SJCRH30 (cell line): ENCODE measurements at places on chromosomes 4 and X. TPM values are rescaled to one million over a fixed set of nuclear protein-coding genes. Genes with fewer than 3 reads are reported as not detected.

DNA sequence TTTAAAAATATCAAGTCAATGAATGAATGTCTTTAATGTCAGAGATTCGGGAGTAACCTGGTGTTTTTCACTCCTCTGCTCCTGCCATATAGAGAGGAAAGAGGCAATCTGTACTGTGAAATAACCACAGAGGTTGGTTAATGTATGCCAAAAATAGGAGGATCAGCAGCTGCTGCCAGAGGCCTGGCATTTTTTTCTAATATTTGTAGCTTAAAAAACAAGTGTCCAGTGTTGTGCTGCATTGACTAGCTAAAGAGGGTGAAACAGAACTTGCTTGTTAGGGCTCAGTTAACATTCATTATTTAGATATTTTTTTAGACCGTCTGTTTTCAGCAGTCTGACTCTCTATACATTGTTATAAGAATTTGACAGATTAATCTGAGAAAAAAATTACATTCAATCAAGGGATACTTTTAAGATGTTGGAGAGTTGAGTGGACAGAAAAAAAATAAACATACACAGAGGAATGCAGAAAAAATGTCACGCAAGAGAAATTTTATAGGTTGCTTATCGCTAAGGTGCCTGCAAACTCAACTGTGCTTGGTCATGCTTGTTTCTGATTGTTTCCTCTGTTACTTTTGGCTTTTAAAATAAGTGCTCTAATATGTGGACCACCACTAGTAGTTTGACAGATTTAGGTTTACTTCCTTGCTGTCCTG is 392.3 kb upstream of the GALNT7 start:
- H3K4me3 ChIP-seq, result peak overlapping the region; percentile 5; the same call in 1 of the 2 replicates
- H3K4me1 ChIP-seq, result peaks cover 7% of the 10 kb centered on the region; the same call in 1 of the 2 replicates
- H3K27me3 ChIP-seq, result no peaks in the 10 kb centered on the region
- peak; percentile 70 for DNase-seq

The CT45A2 gene
- total RNA-seq, result not detected in 2 replicates

DNA sequence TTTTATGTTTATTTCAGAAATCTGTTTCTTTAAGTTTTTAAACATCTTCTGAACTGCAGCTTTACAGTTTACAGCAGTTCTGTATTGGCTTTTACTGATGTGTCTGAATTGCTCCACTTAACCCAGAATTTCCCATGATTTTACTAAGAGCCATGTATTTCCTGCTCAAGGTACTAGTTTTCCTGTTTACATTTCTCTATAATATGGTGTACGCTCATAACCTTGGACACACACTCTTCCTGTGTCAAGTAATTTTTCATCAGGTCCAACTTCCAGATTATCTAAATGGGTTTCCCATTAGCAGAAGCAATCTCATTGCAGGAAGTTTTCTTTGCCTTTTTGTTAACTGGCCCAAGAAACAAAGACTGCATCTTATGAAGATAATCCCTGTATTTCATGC is 12.3 kb downstream of the ELF2 start:
- H3K27me3 ChIP-seq, result no peaks in the 10 kb centered on the region
- no peak overlapping the region for H3K27ac ChIP-seq
- no peak for DNase-seq
- no peaks in the 10 kb centered on the region for H3K4me1 ChIP-seq
- no peaks in the 10 kb centered on the region for H3K36me3 ChIP-seq

DNA sequence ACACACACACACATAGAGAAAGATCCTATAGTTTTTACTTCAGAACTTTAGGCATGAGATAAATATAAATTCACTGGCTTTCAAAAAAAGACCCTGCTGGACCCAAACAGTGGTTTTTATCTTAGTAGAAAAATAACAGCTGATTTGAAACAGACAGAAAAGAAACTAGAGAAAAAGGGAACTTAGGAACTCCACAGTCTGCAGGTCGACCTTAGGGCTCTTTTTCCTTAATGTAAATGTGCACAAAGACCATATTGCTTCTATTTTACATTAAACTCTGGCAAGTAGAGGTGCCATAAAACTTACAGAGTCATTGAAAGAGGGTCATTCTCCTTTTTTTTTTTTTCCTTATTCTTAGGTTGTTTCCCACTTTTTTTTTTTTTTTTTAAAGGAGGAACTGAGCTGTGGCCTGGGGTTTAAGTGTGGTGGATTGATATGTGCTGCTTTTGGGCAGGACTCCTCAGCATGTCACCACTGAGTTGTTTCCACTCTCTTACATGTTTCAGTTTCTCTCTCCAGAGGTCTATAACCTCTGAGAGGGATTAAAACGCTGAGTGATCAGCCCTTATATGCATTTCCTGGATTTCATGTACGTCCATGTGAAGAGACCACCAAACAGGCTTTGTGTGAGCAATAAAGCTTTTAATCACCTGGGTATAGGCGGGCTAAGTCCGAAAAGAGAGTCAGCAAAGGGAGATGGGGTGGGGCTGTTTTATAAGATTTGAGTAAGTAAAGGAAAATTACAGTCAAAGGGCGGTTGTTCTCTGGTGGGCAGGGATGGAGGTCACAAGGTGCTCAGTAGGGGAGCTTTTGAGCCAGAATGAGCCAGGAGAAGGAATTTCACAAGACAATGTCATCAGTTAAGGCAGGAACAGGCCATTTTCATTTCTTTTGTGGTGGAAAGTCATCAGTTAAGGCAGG is 70.8 kb upstream of the PACRGL start:
- H3K4me3 ChIP-seq, result no peak overlapping the region
- no peak overlapping the region for H3K27ac ChIP-seq
- DNase-seq, result no peak
- no peaks in the 10 kb centered on the region for H3K4me1 ChIP-seq
- no peaks in the 10 kb centered on the region for H3K36me3 ChIP-seq

DNA sequence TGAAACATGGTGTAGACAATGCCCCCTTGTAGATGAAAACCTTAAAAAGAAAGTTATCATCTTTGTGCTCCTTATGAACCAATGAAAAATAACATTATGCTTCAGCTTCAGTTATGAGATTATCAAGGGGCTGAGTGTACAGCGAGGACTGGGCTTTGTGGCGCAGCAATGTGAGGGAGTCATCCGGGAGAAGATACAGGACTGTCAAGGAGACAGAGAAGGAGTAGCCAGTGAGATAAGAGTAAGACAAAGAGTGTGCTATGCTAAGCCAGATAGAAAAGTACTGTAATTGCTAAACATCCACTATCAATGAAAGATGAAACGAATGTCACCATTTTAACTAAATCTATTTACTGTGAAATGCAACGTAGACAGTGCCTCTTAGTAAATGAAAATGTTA is 3.6 kb upstream of the KLHL15 start:
- H3K27me3 ChIP-seq, result no peaks in the 10 kb centered on the region
- H3K4me1 ChIP-seq, result no peaks in the 10 kb centered on the region
- no peak overlapping the region for H3K4me3 ChIP-seq
- no peaks in the 10 kb centered on the region for H3K36me3 ChIP-seq

GRCh38 chrX:7218321-7219152 is 70.6 kb upstream of the PUDP start:
- H3K27me3 ChIP-seq, result no peaks in the 10 kb centered on the region
- DNase-seq, result peak; percentile 20
- H3K27ac ChIP-seq, result no peak overlapping the region

- no peaks in the 10 kb centered on the region for H3K36me3 ChIP-seq
- H3K4me3 ChIP-seq, result peak overlapping the region; percentile 41
Observed at GRCh38 chr4:169070895-169071218, 60.8 kb upstream of the CBR4 start.

The TCEAL6 gene
- total RNA-seq, result not detected in 2 replicates

DNA sequence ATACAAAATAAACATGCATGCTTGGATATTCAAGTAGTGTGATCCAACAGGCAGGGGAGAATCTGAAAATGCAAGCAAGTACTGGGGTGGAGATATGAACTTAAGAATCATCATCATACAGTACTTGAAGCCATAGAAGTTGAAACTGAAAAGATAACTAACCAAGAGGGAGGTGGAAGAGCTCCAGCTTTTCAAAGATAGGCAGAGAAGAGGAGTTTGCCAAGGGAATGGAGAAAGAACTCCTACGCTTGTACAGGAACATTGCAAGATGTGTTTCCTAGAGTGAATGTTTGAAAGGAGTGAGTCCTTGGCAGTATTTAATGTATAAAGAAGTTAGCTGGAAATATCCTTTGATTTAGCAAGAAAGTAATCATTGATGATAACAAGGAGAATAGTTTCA is 106.2 kb upstream of the FRMPD4 start:
- no peak overlapping the region for H3K4me3 ChIP-seq
- no peak overlapping the region for H3K27ac ChIP-seq
- H3K36me3 ChIP-seq, result no peaks in the 10 kb centered on the region

GRCh38 chrX:29965634-29966033 is 249.7 kb upstream of the MAGEB2 start:
- H3K36me3 ChIP-seq, result no peaks in the 10 kb centered on the region
- no peak for DNase-seq
- no peak overlapping the region for H3K4me3 ChIP-seq
- no peaks in the 10 kb centered on the region for H3K27me3 ChIP-seq
- H3K27ac ChIP-seq, result no peak overlapping the region

The MAGEA11 gene
- not detected in 2 replicates for total RNA-seq

The CYTL1 gene
- total RNA-seq, result 6.6 and 8.1 TPM in 2 replicates

DNA sequence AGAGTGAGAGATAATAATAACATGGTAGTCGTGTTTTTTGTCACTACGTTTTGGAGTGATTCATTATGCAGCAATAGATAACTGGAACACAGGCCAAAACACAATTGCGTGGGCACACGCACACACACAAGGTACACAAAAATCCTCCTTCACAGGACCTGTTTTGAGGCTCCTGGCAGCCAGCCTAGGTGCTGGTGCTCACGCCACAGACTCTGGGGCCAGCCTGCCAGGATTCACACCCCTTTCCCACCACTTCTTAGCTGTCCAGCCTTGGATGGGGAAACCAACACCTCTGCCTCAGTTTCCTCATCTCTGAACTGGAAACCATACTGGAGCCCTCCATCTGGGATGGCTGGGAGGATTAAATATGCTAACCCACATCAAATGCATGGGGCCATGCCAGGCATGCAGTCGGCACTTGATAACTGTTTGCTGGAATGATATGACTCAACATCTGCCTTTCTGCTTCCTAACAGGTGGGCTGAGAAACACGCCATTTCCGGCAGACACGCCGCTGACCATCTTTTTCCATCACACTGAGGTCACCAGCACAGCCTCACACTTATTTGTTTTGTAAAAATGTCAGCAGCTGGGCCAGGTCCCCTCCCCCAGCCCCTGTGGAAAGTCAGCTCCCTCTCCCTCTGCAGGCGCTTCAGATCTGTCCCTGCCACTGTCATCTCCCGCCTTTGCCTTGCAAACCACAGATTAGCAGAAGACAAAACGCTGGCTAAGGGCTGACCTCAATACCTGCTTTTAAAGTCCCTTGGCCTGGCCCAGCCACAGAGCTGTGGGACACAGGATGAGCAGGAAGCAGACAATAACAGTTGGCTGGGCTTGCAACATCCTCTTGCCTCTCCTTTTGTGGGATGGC is 237.5 kb downstream of the BCOR start:
- no peak overlapping the region for H3K4me3 ChIP-seq
- DNase-seq, result peak; percentile 80
- peak overlapping the region; percentile 61 for H3K27ac ChIP-seq
- no peaks in the 10 kb centered on the region for H3K36me3 ChIP-seq
- peaks cover 20% of the 10 kb centered on the region for H3K4me1 ChIP-seq
- H3K27me3 ChIP-seq, result no peaks in the 10 kb centered on the region

DNA sequence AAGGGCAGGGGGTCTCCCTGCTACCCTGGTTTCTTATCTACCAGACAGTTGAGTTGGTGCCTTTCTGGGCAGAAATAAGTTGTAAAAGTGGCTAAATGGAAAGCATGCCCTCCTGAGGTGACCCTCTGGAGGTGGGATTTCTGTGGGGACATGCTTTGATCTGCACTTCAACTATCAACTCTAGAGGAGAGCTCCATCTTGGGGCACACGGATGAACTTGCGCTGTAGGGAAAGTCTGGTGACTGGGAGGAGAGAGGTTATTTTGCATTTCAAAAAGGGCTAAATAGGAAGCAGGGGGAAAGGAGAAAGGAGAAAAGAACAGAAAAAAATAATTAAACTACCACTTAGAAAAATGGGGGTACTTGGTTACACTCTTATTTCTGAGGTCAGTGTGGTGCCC is 12.7 kb upstream of the RHOXF2B start:
- no peaks in the 10 kb centered on the region for H3K36me3 ChIP-seq
- H3K4me3 ChIP-seq, result no peak overlapping the region
- peaks cover 24% of the 10 kb centered on the region for H3K27me3 ChIP-seq
- DNase-seq, result no peak
- no peak overlapping the region for H3K27ac ChIP-seq

DNA sequence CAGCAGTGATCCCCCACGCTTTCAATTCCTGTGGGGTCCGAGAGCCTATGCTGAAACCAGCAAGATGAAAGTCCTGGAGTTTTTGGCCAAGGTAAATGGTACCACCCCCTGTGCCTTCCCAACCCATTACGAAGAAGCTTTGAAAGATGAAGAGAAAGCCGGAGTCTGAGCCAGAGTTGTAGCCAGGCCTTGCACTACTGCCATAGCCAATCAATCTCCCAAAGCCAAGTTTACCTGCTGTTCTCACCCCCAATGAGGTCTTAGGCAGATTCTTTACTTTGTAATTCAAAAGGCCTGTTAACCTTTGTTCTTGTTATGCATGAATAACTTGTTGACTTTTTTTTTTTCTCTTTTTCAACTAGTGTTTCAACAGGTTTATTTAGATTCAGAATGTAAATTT is 4.0 kb downstream of the MAGEB2 start:
- H3K27ac ChIP-seq, result no peak overlapping the region
- no peak for DNase-seq
- H3K4me1 ChIP-seq, result no peaks in the 10 kb centered on the region
- H3K27me3 ChIP-seq, result no peaks in the 10 kb centered on the region
- H3K36me3 ChIP-seq, result no peaks in the 10 kb centered on the region

GRCh38 chr4:76003035-76003434 is 4.3 kb downstream of the CXCL9 start:
- DNase-seq, result no peak
- H3K27me3 ChIP-seq, result 0 out of 2 replicates have a peak, but pooled peaks cover 3% of the 10 kb centered on the region
- no peak overlapping the region for H3K4me3 ChIP-seq
- no peaks in the 10 kb centered on the region for H3K36me3 ChIP-seq
- no peak overlapping the region for H3K27ac ChIP-seq

The RTL5 gene
- 0.18 and 0.20 TPM in 2 replicates for total RNA-seq
